B cell (primary cell): ENCODE measurements at places on chromosomes 16 and 17. TPM values are rescaled to one million over a fixed set of nuclear protein-coding genes. Genes with fewer than 3 reads are reported as not detected.

Gene GRN
- total RNA-seq = 185 and 187 TPM in 2 replicates

Gene FBXW10B
- 0.32 and 0.76 TPM in 2 replicates for total RNA-seq

Gene IFI35
- 34.7 and 37.2 TPM in 2 replicates for total RNA-seq

Gene KRTAP1-5
- total RNA-seq = not detected in 2 replicates

Gene GP1BA
- not detected in 2 replicates for total RNA-seq

Gene KRT24
- total RNA-seq = not detected in 2 replicates
